ENCODE measurements at places on chromosomes 3 and 15. TPM values are rescaled to one million over a fixed set of nuclear protein-coding genes. Genes with fewer than 3 reads are reported as not detected.

- DNase-seq, result no peak
Measured at GRCh38 chr15:29952225-29952624, 130.0 kb upstream of the TJP1 start.

DNA sequence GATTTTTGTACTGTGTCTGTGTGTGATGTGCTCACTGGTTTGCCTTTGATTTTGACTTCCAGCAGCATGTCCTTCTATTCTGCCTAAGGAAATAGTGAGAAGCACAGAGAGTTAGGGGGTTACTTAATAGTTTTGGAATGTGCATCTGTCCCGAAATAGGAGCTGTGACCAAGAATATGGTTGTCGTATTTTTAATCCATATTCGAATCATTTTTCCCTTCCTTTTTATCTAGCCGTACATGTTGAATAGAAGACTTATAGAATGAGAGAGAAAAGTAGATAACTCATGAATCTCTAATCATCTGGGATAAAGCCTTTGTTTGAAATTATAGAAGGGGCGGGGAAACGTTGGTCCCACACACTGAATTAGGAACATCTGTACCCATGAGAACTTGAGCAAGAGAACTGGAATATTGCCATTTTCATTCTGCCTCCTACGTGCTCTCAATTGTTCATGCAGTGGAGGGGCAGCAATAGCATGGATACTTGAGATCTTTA, 23.6 kb downstream of the CRTC3 start:
- no peak for DNase-seq

GRCh38 chr3:172836390-172836997, 86.0 kb downstream of the ECT2 start:
- no peak for DNase-seq

DNA sequence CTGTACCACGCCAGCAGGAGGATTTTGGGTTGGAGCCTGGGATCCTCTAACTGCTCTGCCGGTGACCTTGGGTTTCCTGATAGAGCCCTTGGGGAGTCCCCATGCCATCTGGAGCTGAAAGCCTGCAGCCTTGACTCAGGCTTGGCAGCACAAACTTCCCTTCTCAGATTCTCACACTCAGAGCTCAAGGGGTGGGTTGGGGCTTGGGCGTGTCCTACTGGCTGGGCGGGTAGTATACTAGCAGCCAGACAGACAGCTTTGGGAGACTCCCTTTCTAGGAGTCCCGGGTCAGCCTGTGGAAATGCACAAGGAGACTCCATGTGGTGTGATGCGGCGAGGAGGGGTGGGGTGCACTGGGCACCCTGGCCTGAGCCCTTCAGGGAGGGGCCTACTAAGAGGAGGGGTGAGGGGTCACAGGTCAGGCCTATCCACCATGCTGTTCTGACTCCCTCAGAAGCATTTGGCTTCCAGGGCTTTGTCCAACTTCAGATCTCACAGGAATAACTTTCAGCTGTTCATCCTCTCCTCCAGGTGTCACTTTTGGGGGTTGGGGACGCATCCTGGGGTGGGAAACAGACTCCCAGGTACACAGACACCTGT, 21.6 kb upstream of the PLXNA1 start:
- no peak for DNase-seq

DNA sequence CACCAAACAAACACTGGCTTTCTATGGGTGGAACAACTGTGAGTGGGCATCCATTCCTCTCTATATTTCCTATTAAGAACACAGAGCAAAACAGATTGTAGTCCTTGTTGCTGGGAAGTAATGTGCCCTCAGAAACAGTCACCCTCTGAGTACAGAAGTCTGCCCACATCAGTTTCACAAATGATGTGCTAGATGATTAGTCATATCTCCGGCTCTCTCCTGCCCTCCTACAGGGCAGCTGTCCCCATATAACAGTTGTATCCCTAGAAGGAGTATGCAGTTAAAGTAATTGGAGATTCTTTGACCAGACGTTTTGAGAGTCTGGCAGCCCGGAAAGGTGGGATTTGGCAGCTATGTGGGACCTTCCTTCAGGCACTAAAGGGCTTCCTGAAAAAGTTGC, 159.9 kb downstream of the APBA2 start:
- DNase-seq, result no peak

DNA sequence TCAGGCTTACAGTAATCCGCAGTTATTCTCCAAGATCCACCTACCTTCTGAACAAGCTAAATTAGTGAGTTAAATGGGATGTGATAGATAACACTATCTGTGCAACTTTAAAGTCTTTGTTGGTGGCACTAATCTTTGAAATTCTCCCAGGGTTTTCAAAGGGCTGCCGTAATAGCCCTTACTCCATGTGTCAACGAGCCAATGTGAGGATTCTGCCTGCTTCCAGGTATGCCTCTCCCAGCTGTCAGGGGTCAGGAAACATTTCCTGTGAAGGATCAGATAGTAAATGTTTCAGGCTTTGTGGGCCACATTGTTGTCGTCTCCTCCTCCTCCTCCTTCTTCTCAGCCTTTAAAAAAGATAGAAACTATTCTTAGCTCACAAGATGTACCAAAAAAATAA, 20.2 kb upstream of the SCN5A start:
- DNase-seq, result no peak

- peak; percentile 21 for DNase-seq
Measured at GRCh38 chr3:97871801-97872524, 50.2 kb downstream of the CRYBG3 start.

DNA sequence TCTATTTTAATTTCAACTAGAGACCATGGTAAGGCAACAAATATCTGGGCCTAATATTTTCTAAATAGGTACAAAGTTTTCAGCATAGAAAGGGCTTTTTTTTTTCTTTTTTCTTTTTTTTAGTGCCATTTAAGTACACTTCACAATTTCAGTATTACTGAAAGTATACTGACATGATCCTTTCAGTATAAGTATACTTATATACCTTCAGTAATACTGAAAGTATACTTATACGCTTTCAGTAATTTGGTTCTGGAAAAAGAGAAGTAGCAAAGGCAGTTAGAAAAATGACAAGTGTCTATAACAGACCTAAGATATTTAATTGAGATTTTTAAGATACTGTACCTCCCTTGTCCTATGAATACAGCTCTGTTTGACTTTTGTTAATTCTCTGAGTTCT, 339.2 kb downstream of the EPHA3 start:
- no peak for DNase-seq

DNA sequence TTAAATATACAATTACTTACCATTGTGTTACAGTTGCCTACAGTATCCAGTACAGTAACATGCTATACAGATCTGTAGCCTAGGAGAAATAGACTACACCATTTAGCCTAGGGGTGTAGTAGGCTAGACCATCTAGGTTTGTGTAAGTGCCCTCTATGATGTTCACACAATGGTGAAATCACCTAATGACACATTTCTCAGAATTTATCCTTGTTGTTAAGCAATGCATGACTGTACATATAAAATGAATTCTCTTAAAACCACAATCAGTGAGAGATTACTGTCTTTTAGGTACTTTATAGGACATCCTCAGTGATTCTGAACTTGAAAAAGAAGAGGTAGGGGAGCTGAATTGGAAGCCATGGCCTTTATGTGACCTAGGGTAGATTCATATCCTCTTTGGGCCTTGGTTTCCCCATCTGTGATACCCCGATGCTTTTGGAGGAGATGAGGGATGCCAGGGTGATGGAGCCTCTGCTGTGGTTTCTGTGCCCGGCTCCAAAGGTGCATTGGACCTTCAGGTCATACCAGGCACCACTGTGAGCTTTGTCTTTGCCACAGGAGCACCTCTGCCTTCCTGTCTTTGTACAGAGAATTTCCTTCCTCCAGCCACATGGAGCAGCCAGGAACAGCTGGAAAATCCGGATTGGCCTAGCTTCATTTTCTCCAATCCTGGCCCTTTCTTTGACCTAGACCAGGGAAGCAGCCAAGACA, 51.9 kb upstream of the FLNB start:
- DNase-seq, result no peak

DNA sequence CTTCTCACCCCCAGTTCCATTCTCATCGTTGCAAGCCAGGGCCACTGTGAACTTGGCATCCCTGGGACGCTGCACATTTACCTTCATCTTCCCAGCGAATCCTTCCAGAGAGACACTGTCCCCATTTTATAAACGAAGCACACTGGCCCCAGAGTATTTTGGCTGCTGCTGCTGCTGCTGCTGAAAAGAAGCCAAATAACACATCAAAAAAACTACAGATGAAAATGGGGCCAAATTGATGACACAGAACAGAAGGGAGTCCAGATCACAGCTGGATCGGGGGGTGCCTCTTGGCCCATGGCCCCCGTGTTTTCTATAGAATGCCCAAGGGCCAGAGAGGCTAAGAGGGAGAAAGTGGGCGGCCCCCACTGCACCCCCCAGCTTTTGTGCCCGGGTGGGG, 221.0 kb upstream of the IGF1R start:
- no peak for DNase-seq

- no peak for DNase-seq
Measured at GRCh38 chr3:120683671-120684301, 1.7 kb upstream of the HGD start.

DNA sequence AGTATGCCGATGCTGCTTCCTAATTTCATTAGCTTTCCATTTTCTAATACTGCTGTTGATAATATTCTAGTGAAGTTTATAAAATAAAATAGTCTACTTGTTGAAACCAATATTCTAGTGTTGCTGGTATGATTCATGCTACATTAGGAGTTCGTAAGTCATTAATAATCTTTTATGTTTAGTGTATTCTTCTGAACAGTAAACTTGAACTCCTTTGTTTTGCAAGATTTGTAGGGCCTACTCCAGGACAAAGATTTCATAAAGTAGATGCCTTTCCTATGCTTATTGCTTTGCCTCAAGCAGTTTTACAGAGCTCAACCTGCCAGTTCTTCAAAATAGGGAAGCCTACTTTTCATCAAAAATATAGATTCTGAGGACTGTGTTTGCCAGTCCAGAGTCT, 111.5 kb downstream of the RSRC1 start:
- DNase-seq, result no peak

- DNase-seq, result no peak
Measured at GRCh38 chr3:5238545-5238944, 51.0 kb downstream of the EDEM1 start.

- no peak for DNase-seq
Measured at GRCh38 chr3:101065962-101066361, 72.7 kb upstream of the ABI3BP start.

- no peak for DNase-seq
Measured at GRCh38 chr15:54840621-54841398, 355.9 kb downstream of the RSL24D1 start.

- no peak for DNase-seq
Measured at GRCh38 chr3:124792341-124793040, 62.2 kb downstream of the UMPS start.

The RHOV gene
- 9.3 TPM for total RNA-seq

The FANCD2OS gene
- total RNA-seq, result not detected

The GOLGA8Q gene
- 5.5 TPM for total RNA-seq

The FBLN2 gene
- 132 TPM for total RNA-seq

The NOX5 gene
- total RNA-seq, result 0.16 TPM

The OXTR gene
- total RNA-seq, result 1.6 TPM

Measured in urinary bladder (tissue), 4 donors.